ENCODE measurements at places on chromosomes 5 and 9.
A peak's percentile ranks its signal among the peaks of the same experiment; 100 is the strongest.

- no peak for DNase-seq
These were observed 35.3 kb upstream of the HSPA9 start for GRCh38 chr5:138610415-138610917.

DNA sequence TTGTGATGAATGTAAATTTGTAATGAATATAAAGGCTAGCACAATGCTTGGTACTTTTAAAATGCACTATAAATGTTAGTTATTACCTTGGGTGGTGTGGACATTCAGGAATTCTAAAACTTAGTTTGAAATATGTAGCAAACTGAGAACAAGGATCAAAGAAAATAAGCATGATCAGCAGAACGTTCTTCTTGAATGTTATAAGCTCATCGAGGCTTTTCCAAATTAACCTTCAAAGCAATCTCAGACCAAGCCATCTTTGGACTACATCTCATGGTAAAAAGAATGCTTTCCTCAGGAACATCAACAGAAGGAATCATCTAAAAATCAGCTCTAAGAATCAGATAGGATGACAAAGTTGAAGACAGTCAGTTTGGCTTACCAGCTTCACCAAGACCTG is 146.3 kb downstream of the SLIT3 start:
- no peak for DNase-seq

DNA sequence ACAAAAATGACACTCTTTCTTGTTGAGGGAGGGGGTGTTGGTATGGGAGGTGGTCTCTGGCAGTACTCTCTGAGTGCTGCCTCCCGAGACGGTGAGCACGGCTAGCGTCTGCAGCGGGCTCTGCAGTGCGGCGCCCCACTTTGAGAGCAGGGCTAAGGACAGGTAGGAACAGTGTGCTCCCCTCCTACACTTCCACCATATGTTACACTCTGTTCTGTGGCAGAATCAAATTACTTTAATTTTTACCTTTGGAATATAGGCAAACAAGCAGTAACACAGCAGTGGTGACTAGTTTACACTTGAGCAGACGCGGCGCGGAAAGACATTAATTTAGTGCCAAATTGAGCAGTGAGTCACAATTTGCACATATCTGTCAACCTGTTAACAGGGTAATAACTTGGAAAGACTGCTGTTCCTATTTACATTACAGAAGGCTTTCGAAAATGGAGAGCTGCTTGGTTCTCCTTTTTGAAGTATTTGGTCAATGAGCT is 136.3 kb downstream of the MED27 start:
- DNase-seq = no peak

GRCh38 chr5:62560786-62561185 is 17.8 kb upstream of the LRRC70 start:
- no peak for DNase-seq

- DNase-seq = no peak
These were observed 2035.5 kb upstream of the ACO1 start for GRCh38 chr9:30348904-30349303.

GRCh38 chr5:180086816-180087399 is 15.3 kb upstream of the RNF130 start:
- DNase-seq = no peak

DNA sequence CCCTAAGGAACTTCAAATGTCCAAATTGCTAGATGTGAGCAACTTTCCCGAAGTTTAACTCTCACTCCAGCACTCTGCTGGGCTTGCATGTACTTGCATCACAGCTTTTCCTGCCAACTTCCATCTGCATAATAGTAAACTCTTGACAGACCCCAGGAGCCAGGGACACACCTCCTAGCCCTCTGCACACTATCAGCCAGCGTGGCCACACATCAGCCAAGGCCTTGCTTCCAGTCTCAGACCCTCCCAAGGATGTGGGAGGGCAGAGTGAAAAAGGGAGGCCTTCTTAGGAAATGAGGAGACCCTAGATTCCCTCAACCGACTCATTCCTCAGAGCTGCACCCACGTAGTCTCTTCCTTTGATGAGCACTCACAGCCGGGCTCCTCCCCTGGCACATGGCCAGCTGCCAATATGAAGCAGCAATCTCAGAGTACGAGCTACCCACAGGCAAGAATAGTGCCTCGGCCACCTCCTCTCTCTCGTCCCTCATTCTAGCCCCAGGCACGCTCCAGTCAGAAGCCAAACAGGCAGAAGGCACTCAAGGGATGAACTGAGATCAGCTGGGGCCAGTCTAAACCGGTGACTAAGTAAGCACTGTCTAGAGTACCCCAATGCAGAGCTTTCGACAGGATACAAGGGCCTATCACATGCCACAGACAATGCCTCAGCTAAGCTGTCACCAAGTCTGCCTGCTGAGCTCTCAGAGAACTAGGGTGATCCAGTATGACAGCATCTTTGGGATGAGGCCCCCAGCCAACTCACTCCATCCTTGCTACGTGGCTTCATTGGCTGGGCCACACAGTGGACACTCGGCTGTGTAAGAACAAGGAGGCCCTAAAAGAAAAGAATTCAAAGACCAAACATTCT is 2.3 kb downstream of the P4HA2 start:
- DNase-seq = no peak

GRCh38 chr5:124736805-124737188 is 9.6 kb downstream of the ZNF608 start:
- no peak for DNase-seq

GRCh38 chr5:14959399-14960119 is 88.0 kb upstream of the ANKH start:
- no peak for DNase-seq

- no peak for DNase-seq
These were observed 924.8 kb downstream of the DNAH5 start for GRCh38 chr5:13019729-13020128.

- no peak for DNase-seq
These were observed 341.8 kb upstream of the CTNND2 start for GRCh38 chr5:12246036-12246435.

DNA sequence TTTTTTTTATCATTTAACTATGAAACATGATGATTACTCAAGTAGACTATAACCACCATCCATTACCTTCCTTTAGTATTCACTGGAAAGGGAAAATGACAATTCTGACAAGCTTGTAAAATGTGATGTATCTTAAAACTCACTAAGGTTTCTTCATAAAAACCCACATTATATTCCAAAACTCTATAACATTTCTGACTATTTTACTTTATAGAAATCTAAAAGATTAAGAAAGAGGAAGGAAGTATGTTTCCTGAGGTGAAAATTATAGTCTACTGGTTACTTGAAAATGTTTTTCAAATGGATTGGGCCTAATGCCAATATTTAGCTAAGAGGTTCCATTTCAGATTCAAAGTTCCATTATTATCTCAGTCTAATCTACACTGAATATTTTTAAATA is 1982.2 kb upstream of the C9orf72 start:
- no peak for DNase-seq

DNA sequence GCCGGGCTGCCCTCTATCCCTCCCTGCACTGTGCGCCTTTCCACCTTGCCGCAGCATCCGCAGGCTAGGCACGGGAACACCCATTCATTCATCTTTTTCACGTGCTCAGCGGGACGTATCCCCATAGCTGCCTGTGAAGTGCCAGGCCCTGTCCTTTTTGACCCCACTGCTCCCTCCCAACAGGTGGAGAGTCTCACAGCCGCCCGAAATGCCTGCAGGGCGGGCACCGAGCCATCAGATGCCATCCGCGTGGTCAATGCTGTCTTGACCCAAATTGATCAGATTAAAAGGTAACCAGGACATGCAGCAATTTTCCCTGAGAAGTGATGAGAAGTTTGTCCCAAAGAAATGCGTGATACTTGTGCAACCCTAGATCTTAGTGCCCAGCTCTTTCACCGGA is 15.5 kb downstream of the TRIP13 start:
- DNase-seq = no peak

- no peak for DNase-seq
These were observed 3.2 kb downstream of the ADGRV1 start for GRCh38 chr5:90561766-90562165.

GRCh38 chr9:98218562-98219363 is 26.3 kb upstream of the CORO2A start:
- no peak for DNase-seq

GRCh38 chr9:21465859-21466518 is 16.1 kb downstream of the IFNE start:
- DNase-seq = no peak

DNA sequence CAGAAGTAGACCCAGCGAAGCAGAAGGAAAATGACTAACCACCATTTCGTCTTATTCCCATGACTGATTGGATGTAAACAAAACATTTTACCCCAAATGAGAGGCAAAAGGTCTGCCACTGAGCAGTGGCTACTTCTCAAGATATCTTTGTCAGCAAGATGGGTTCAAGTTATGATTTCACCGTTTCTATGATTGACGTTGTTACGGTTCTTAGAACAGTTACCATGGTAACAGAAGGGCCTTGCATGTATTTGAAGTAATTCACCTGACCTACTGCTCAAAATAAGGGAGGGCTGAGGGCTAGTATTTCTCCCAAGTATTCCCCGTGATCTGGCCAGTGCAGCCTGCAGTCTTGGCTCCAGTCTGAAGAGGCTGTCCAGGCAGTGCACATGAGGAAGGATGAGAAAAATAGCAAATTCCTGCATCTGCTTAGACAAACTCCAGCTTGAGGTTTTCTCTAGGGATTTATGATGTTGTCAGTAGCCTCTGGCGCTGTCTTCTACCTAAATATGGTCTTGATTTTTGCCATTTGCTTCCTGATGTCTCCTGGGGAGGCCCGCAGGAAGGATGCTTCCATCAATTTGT is 372.7 kb downstream of the TMEM38B start:
- no peak for DNase-seq

GRCh38 chr5:54803471-54804011 is 181.9 kb downstream of the ESM1 start:
- DNase-seq = no peak

DNA sequence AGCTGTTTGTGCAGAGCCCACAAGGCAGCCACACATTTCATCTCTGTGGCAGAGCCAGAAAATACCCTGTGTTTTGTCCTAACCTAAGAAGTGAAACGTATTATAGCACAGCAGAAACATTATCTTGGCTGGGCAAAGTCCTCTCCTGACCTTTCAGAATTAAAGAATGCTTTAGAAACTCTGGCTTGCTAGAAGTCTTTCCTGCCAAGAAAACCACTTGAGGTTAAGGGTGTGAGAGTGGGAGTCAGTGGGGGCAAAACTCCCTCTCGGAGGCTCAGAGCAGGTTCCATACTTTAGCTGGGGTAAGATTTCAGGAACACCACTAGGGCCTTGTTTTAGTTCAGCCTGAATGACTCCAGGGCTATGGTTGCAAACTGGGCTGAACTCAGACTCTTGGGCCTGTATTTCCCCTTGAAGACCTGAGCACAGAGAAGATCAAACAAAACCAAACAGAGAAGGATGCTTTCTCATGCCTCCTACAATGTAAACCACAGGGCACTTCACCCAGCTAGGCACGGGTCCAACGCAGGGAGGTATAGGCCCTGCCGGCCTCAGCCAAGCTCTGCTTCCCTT is 48.0 kb downstream of the ZNF366 start:
- no peak for DNase-seq

DNA sequence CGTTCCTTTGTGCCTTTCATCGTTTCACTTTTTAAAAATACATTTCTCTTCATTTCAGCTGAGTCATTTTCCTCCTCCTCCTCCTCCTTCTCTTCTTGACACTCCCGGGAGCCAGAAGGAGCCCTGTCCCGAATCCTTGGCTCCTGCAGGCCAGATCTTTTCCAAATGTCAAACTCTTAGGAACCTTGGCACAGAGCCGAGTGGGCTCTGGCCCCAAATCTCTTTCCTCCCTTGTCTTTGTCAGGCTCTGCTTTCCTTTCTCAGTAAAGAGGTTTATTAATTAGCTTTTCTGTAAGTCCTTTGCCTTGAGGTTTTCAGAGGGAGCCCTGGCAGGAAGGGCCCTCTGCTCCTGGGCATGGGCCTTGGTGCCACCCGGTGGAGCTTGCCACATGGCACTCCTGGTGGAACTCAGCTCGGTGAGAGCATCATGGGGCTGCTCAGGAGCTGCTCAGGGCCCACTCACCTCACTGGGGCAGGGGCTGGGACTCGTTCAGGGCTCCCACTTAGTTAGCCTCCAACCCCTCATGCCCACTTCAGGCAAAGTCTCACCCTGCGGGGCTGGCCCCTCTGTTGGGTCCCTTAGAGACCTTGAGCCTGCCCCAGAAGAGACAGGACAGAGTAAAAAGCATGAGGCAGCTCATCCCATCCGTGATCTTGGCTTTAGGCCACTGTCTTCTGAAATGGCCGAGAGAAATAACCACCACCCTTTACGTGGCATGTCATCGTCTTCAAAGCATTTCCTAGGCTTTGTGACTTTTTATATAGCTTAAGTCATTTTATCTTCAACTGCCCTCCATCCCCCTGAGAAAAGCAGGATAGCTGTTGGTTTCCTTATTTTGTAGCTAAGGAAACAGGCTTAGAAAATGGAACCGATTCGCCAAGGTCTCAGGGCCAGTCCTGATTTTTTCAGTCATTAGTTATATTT is 17.1 kb downstream of the STC2 start:
- DNase-seq = no peak

DNA sequence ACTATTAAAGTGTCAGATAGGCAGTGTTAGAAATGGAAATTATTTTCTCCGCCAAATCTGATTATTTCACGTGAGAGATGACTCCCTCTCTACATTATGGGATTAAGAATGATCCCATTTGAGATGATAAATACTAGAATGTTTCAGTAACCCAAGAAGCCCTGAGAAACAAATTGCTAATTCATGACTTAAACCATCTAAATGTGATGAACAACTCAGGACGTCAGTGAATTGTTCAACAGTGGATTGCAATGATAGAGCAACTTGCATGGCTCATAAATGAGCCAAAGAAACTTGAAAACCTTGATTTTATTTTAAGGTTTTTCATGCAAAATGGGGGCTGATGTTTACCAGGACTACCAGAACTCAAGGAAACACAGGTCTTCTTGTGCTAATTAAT is 350.5 kb upstream of the WWC1 start:
- no peak for DNase-seq

- DNase-seq = no peak
These were observed 154.8 kb downstream of the ADAMTS6 start for GRCh38 chr5:65326922-65327321.

DNA sequence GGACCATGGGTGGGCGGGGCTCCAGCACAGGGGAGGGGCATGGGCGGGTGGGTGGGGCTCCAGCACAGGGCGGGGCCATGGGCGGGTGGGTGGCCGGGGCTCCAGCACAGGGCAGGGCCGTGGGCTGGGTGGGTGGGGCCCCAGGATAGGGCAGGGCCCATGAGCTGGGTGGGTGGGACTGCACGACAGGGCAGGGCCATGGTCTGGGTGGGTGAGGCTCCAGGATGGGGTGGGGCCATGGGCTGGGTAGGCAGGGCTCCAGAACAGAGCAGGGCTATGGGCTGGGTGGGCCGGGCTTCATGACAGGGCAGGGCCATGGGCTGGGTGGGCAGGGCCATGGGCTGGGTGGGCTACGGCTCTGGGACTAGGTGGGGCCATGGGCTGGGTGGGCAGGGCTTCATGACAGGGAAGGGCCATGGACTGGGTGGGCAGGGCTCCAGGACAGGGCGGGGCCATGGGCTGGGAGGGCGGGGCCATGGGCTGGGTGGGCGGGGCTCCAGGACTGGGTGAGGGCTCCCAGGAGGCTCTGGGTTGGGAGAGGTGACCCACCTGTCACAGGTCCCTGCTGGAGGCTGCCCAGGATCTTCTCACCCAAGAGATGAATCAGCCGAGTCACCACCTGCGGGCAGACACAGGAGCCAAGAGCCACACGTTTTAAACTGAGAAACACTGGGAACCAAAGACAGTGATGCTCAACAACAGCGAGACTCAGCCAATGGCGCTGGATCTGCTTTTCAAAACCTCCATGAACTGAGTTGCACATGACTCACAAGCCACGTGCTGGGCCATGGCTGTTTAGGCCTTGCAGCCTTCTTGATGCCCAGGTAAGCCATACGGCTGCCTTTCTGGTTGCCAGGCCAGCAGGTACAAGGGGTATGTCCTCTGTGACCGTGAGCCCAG is 33.6 kb upstream of the NSMF start:
- peak; percentile 46 for DNase-seq
